Melanocyte of skin (primary cell): ENCODE measurements at places on chromosomes 16 and 17. TPM values are rescaled to one million over a fixed set of nuclear protein-coding genes. Genes with fewer than 3 reads are reported as not detected.

Gene OR2C1
- not detected in 2 replicates for total RNA-seq

Gene CFAP52
- total RNA-seq, result not detected in 2 replicates

Gene TSPOAP1
- 1.8 and 2.8 TPM in 2 replicates for total RNA-seq

Gene SLC47A2
- total RNA-seq, result not detected in 2 replicates

Gene KRT28
- not detected in 2 replicates for total RNA-seq

Gene NACA2
- total RNA-seq, result not detected in 2 replicates

Gene SUMO2
- total RNA-seq, result 86.6 and 99.5 TPM in 2 replicates

Gene STAC2
- total RNA-seq, result under 0.01 TPM in 1 of 2 replicates, not detected in the other

Gene TAF15
- 29.9 and 45.8 TPM in 2 replicates for total RNA-seq

Gene KRT23
- not detected in 2 replicates for total RNA-seq

Gene LITAFD
- total RNA-seq, result not detected in 2 replicates

Gene HSD17B1
- 1.00 and 3.4 TPM in 2 replicates for total RNA-seq

Gene SCO1
- 16.2 and 25.1 TPM in 2 replicates for total RNA-seq

Gene OR3A3
- not detected in 2 replicates for total RNA-seq

Gene ZG16
- total RNA-seq, result not detected in 2 replicates

Gene DECR2
- 17.1 and 22.0 TPM in 2 replicates for total RNA-seq

Gene CYB5B
- total RNA-seq, result 153 and 157 TPM in 2 replicates

Gene FNDC8
- total RNA-seq, result not detected in 2 replicates

Gene EPOP
- 0.67 and 1.5 TPM in 2 replicates for total RNA-seq

Gene CDRT15L2
- total RNA-seq, result not detected in 2 replicates

Gene TUBB3
- total RNA-seq, result 126 and 245 TPM in 2 replicates

Gene DRC3
- total RNA-seq, result under 0.01 and 0.69 TPM in 2 replicates

Gene UBE2Z
- 84.3 and 88.7 TPM in 2 replicates for total RNA-seq

Gene RNF151
- not detected in 2 replicates for total RNA-seq

Gene PRSS22
- total RNA-seq, result not detected in 2 replicates

Gene KIF19
- total RNA-seq, result not detected in 2 replicates

Gene PRR35
- total RNA-seq, result not detected in 2 replicates

Gene CIAO3
- total RNA-seq, result 33.4 and 43.6 TPM in 2 replicates

Gene ZNF668
- total RNA-seq, result 12.3 and 14.0 TPM in 2 replicates

Gene TP53TG3C
- total RNA-seq, result 1.4 TPM in 1 of 2 replicates, not detected in the other

Gene CLEC18A
- 0.69 and 1.1 TPM in 2 replicates for total RNA-seq

Gene NPIPA5
- 1.9 TPM in 1 of 2 replicates, not detected in the other for total RNA-seq

Gene SLC43A2
- 0.46 and 1.00 TPM in 2 replicates for total RNA-seq

Gene ZNF263
- 33.3 and 44.6 TPM in 2 replicates for total RNA-seq

Gene KRTAP4-5
- not detected in 2 replicates for total RNA-seq
